GM03348 (cell line): ENCODE measurements at places on chromosomes 1 and 21.

- no peak for DNase-seq
These were observed 7.8 kb downstream of the CHRNB2 start for GRCh38 chr1:154575147-154575927.

DNA sequence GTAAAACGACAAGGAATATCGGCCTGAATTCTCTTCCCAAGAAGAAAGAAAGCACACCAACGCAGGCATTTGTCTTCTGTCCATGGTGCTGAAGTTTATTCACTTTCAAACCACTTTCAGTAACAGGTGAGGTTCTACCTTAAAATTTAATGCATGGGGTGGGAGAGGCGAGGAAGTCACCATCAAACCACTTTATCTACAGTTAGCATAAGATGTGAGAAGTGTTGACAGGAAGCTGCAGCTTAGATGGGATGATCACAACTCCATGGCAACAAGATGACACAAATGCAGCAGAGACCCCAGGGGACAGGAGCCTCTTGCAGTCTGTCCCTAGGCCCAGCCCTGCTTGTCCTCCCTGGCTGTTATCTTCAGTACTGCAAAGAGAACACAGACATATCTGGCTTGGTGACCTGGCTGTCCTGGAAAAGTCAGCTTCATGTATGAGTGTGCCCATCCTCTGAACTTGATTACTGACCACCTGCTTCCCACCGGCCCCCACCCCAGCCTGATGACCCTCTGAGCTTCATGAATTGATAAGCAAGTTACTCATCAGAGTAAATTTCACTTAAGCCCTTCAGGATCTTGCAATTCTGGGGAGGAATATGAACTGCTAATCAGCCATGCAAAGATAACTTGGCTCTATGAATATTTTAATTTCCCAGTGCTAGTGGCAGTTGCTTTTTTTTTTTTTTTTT lies 1.8 kb downstream of the NPPA start:
- peak; percentile 45 for DNase-seq

GRCh38 chr1:240109920-240110636 lies 18.4 kb downstream of the FMN2 start:
- no peak for DNase-seq

- DNase-seq, result peak; percentile 15
These were observed 80.3 kb upstream of the PTBP2 start for GRCh38 chr1:96641282-96641681.
